ENCODE measurements at places on chromosomes 13 and 19.

DNA sequence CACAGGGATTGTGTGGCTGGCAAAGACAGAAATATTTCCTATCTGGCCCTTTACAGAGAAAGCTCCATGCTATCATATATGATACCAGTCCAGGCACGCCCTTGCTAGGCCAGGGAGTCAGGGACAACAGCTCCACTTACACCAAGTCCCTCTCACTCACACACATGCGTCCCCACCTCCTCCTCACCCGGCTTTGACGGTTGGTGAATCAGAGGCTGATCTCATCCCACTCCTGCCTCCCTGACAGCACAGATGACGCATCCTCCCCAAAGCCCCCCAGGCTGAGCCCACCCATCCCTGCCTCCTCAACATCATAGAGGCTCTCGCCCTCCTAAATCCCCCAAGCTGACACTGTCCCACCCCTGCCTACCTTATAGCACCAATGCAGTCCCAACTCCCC lies 62.7 kb downstream of the F2RL3 start:
- DNase-seq, result no peak

- no peak for DNase-seq
Observed at GRCh38 chr19:13101590-13102415, 855 bp downstream of the LYL1 start.

GRCh38 chr13:30916991-30917390 lies 10.9 kb downstream of the MEDAG start:
- DNase-seq, result no peak

DNA sequence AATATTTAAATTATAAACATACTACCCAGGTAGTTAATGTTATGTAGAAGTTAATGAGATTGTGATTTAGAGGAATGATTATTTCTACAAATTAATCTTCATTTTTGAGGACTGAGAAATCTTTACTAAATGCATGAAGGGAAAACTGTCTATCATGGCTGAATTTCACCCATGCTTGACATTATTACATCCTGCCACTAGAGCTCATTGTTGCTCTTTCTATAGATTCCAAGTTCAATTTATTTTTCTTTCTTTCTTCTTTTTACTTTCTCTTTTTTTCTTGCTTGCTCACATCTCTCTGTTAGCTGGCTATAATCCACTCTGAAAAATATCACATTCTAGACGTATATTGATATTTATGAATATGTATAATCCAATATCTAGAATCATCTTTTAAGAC lies 505.0 kb upstream of the KLHL1 start:
- DNase-seq, result no peak

GRCh38 chr19:49741210-49741844 lies 21.8 kb downstream of the TSKS start:
- DNase-seq, result no peak

DNA sequence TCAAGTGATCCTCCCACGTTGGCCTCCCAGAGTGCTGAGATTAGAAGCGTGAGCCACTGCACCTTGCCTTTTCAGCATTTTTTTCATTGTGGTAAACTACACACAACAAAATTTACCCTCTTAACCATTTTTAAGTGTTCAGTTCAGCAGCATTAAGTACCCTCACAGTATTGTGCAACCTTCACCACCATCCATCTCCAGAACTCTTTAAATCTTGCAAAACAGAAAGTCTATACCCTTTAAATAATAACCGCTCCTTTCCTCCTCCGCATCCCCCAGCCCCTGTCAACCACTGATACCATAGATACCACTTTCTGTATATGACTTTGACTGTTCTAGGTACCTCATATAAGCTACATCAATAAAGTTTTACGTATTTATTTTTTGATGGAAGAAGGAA lies 20.8 kb upstream of the CASP14 start:
- DNase-seq, result no peak

DNA sequence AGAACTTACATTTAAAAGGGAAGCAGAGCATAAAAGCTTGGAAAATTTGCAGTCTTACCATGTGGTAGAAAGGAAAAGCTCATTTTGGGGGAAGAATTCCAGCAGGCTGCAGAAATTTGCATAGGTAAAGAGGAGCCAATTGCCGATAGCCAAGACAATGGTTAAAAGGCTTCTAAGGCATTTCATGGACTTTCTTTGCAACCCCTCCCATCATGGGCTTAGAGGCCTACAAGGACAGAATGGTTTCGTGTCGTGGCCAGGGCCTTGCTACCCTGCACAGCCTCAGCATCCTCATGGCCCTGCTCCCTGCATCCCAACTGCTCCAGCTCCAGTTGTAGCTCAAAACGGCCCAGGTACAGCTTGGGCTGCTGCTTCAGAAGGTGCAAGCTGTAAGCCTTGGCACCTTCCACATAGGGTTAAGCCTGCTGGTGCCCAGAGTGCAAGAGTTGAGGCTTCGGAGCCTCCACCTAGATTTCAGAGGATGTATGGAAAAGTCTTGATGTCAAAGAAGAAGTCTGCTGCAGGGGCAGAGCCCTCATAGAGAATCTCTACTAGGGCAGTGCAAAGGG lies 420.3 kb downstream of the PCDH17 start:
- no peak for DNase-seq

DNA sequence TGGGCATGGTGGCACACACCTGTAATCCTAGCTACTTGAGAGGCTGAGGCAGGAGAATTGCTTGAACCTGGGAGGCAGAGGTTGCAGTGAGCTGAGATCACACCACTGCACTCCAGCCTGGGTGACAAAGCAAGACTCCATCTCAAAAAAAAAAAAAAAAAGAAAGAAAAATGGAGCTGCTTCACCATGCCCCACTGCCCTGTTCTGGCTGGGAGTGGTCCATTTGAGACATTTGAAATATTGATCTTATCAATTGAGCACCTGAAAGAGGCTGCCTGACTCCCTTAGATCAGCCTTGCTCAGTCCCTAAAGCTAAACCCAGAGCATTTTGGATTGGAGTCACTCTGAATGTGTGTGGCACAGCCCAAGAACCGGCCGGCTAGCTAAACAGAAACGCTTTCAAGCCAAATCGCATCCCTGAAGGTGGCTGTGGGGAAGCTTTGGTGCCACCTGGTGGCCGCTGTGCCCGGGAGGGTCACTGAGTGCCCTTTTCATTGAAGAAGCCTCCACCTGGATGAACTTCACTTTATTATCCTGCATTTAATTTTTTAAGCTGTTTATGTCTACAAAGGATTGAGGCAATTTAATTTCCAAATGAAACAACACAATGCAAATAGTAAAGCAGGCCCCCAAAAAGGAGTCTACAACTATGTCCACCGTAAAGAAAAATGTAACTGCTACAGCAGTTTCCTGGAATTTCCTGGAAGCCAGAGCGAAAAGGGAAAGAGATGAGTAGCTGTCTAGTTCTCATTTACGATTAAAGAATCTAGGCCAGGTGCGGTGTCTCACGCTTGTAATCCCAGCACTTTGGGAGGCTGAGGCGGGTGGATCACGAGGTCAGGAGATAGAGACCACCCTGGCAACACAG lies 53.1 kb upstream of the SERPINE3 start:
- peak; percentile 38 for DNase-seq
